ENCODE measurements at places on chromosomes 1 and 21.

GRCh38 chr1:162003061-162003829 is 20.4 kb downstream of the OLFML2B start:
- peak; percentile 99 for DNase-seq

DNA sequence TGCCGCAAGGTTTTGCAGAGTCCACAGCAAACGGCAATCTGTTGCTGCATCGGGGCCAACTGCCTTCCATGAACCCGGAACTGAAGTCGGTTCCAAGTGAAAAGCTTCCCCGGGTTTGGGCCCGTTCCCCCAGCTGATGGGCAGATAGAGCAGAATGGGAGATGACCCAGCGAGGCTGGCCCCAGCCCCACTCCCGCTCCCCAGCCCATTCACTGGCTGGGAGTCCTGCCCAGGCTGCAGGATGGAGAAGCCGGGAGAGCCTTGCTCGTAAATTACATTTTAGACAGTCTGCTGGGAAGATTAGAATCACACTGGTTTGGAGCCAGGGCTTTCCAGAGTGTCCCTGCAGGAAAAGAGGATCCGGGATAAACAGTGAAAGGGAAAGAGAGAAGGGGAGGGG is 31.6 kb upstream of the PAX7 start:
- DNase-seq: no peak

DNA sequence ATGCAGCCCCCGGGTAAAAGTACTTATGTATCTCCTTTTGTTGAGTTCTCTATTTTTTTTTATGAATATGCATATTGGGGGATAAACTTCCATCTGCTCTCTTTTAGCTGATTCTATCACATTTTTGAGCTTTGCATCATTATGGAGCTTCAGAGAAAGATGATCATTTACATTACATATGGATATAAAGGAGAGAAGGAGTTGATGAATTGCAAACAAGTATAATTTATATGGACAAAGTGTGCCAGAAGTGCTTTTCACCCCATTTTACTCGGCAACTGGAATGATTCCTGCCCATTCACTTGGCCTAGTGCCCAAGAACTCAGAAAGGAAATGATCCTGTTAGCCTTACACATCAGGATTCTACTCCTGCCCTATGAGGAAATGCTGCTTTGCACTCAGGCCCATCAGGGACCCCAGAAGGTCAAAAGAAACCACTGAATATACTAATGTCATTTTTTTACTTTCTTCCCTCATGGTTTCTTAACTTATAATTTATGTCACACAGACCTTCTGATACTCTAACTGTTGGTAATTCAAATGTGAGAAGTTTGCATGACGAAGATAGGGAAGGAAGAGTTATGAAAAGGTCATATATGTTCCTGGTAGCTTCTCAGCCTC is 65.6 kb downstream of the SAMSN1 start:
- no peak for DNase-seq

- DNase-seq: peak; percentile 78
These were observed 161.6 kb downstream of the LRRC40 start for GRCh38 chr1:70043804-70044203.

- no peak for DNase-seq
These were observed 116.7 kb downstream of the FASLG start for GRCh38 chr1:172775606-172776005.

DNA sequence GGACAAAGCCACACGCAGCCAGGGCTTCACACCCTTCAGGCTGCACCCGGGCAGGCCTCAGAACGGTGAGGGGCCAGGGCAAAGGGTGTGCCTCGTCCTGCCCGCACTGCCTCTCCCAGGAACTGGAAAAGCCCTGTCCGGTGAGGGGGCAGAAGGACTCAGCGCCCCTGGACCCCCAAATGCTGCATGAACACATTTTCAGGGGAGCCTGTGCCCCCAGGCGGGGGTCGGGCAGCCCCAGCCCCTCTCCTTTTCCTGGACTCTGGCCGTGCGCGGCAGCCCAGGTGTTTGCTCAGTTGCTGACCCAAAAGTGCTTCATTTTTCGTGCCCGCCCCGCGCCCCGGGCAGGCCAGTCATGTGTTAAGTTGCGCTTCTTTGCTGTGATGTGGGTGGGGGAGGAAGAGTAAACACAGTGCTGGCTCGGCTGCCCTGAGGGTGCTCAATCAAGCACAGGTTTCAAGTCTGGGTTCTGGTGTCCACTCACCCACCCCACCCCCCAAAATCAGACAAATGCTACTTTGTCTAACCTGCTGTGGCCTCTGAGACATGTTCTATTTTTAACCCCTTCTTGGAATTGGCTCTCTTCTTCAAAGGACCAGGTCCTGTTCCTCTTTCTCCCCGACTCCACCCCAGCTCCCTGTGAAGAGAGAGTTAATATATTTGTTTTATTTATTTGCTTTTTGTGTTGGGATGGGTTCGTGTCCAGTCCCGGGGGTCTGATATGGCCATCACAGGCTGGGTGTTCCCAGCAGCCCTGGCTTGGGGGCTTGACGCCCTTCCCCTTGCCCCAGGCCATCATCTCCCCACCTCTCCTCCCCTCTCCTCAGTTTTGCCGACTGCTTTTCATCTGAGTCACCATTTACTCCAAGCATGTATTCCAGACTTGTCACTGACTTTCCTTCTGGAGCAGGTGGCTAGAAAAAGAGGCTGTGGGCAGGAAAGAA is 8.1 kb downstream of the PSRC1 start:
- peak; percentile 54 for DNase-seq

- peak; percentile 90 for DNase-seq
These were observed 63.9 kb downstream of the CSMD2 start for GRCh38 chr1:34101151-34101550.

- DNase-seq: no peak
These were observed 30.5 kb upstream of the COA6 start for GRCh38 chr1:234342774-234343173.

DNA sequence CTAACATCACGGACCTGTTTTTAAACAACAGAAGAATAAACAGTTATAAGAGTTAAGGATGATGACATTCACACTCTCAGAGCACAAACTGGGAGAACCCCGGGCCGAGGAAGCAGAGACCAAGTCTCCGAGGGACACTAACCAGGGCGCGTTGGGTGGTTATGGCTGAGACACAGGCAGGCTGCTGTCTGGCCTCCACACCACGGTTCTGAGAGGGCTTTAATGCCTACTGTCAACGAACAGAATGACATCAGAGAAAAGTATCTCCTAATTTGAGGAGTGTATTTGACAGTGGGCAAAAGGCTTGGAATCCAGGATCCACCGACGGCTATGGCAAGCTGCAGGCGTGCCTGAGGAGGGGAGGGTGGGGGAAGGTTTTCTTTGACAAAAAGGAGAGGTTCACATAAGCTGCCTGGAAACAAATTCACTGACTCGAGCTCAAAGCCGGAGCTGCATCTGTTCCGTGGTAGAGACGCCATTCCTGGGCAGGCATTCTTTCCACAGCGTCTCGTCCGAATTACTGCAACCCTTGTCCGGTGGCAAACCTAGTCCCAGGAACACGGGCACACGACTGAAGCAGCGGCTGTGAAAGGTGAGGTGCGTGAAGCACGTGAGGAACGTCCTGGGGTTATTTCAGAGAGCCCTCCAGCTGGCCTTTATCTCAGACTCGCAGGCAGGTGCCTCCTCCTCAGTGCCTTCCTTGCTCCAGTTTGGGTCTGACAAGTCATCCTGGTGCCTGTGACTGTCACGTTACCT is 9.4 kb downstream of the POFUT2 start:
- DNase-seq: no peak

DNA sequence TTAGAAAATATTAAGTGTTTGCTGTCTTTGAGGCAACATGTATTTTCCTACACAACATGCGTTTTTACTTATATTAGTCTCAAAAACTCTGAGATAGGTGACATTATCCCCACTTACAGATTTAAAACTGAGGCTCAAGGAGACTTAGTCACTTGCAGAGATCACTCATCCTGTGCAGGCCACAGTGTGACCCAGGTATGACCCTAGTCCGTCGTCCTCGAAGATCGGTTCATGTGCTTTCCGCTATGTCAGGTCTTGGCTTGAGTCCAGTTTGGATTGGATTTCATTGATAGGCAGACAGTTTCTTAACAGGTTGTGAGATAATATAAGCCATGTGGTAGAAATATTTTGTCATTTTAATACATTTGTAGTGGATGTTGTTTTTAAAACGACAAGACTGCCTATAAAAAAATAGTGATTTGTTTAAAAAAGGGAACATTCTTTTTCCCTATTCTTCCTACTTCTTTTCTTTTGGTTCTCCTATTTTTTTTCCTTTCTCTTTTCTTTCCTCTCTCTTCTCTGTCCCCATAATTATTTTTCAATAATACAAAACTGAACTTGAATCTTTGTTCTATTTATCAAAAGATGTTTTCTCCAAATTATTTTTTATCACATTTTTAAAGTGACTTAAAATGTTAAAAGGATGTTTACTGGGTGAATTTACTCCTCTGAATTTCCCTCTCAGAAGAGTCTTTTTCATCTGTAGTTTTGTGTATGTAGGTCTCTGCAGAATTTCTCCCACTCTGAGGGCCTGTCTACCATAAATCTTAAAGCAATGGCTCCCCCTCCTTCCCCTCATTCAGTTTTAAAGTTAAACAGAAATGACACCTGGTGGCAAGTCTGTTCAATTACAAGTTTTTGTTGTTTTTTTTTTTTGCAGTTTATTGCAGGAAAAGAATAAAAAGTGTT is 81.8 kb downstream of the PHTF1 start:
- peak; percentile 58 for DNase-seq

GRCh38 chr1:75614399-75614756 is 3.5 kb upstream of the SLC44A5 start:
- DNase-seq: no peak

- no peak for DNase-seq
These were observed 61.6 kb upstream of the ATP5PO start for GRCh38 chr21:33977017-33977720.

- DNase-seq: no peak
These were observed 47.2 kb upstream of the ST6GALNAC3 start for GRCh38 chr1:76027341-76027740.

Measured in fibroblast of skin of scalp (primary cell).